NCI-H2107 (cell line): ENCODE measurements at places on chromosomes 3 and 15.

DNA sequence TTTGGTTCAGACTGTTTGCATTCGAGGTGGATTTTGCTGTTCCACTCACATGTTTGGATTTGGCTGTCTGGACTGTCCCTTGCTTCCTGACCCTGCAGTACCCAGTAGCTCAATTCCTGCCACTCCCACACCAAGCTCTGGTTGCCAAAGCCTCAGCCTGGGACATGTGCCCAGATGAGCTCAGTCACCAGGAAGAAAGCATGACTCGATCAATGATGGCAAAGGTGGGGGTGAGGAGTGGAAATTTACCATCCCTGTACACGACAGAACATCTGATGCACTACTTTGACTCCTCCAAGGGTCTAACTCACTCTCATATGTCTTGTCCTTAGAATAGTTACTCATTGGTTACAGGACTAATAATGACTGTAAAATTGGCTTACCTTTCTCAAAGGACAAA, 45.2 kb downstream of the ZNF385D start:
- DNase-seq, result no peak

DNA sequence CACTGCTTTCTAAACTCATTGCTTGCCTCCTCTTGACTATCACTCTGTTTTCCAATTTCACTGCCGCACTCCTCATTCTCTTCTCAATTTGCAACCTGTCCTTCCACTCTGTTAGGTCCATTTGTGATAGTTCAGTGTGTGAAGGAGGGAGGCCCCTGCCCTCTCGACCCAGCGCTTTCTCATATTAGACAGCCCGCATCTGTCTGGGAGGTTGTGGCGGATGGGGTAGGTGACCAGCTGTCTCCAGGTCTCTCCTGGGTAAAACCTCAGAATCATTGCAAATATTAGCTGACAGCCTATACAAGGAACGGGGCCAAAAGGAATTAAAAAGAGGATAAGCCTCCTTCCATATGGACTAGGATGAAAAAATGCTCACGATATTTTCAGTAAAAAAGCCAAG, 358.3 kb downstream of the SHQ1 start:
- DNase-seq, result no peak

DNA sequence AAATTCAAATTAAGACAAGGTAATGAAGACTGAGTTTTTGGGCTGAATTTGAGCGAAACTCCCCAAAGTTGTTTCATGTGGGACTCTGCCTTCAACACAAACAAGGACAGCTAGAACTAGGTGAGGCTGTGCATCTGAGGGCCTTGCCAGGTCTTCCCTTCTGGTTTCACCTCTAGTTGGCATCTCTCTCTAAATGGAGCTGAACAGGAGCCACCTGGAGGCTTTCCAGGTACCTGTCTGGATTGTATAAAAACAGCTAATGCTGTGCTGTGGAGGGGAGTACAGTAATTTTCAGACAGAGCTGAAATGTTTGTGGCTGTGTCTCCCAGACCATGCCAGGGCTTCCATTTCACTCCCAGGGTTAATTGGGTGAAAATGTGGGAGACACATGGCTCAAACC, 27.1 kb downstream of the TRIM71 start:
- DNase-seq, result no peak

GRCh38 chr3:159792070-159792469, 196.6 kb upstream of the IL12A start:
- DNase-seq, result no peak

- no peak for DNase-seq
Measured at GRCh38 chr3:171846597-171846996, 3.4 kb downstream of the TMEM212 start.

DNA sequence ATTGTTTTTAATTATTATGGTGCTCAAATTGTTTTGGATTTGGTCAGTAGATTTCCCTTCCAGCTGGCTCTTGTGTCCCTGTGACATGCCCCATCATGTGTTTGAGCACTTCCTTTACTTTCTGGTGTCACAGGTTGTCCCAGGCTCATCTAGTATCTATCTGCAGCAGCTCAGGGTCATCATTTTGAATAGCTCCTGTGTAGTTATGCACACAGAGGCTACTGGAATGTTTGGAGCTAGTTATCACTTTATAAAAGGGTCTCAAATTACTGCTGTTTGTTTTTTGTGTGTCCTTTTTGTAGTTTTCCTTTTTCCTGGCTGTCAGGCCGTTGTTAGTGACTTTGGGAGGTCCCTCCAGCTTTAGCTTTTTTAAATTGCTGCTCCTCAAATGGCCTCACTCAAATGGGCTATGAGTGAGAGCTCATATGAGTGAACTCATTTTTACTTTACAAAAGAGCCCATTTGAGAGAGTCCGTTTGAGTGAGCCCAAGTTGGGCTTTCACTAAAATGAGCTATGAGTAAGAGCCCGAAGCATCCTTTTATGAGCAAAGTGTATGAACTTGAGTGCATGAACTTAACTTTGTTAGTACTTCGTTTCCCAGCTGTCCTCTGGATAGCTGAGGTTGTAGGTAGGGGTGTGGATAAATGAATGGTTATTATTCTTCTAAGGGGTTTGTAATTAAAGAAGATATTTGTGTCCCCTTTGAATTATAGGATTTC, 43.8 kb downstream of the SQOR start:
- no peak for DNase-seq

DNA sequence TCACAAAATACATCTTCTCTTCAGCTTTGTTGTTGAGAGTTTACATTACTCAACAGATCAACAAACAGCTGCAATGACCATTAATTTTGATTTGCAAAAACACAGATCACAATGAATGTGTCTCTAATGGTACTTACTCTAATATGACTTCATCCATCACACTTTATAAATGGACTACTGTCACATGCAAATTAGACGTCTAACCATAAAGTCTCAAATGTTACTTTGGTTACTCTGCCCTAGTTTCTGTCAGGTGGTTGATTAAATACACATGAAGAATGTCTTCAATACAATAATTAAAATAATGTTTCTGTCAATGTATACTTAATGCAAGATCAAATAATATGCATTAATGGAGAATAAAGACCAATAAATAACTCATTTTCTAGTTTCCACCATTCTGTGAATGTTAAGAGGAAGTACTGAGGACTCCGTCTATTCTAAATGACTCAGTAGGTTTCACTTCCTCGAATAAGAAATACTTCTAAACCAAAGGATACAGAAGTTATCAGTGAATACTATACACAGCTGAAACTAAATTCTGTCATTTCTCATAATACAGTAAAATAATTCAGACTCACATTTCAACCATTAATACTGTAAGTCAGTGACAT, 145.8 kb downstream of the CBLB start:
- no peak for DNase-seq

DNA sequence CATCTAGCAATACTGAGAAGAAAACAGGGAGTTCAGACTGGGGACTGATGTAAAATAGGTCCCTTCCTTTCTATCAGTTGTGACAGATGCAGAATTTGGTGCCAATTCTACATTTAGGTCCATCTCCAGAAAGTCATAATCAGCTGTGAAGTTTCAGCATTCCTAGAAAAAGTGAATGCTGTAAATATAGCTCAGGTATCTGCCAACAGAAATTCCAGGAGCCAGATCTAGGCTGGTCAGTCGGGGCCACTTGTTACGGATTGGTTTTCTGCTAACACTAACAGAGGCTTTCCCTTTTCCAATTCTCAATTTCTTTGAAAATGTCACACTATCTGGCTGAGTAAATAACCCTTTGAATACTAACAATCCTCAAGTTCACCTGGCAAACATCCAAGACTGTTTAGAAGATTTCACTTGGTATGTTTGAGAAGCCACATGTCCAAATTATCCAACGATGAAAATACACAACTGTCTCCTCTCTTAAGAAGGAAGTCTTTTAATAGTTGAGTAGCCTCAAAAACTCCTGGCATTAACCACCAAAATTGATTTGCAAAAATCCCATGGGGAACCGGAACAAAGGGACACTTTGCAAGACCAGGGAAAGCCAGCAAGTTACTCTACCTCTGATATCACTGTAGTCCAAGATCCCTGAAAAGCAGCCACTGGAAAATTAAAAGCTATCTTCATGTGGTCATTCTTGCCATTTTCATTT, 222.3 kb downstream of the ZMAT3 start:
- peak; percentile 53 for DNase-seq

- DNase-seq, result no peak
Measured at GRCh38 chr15:28140062-28140461, 40.9 kb upstream of the OCA2 start.

DNA sequence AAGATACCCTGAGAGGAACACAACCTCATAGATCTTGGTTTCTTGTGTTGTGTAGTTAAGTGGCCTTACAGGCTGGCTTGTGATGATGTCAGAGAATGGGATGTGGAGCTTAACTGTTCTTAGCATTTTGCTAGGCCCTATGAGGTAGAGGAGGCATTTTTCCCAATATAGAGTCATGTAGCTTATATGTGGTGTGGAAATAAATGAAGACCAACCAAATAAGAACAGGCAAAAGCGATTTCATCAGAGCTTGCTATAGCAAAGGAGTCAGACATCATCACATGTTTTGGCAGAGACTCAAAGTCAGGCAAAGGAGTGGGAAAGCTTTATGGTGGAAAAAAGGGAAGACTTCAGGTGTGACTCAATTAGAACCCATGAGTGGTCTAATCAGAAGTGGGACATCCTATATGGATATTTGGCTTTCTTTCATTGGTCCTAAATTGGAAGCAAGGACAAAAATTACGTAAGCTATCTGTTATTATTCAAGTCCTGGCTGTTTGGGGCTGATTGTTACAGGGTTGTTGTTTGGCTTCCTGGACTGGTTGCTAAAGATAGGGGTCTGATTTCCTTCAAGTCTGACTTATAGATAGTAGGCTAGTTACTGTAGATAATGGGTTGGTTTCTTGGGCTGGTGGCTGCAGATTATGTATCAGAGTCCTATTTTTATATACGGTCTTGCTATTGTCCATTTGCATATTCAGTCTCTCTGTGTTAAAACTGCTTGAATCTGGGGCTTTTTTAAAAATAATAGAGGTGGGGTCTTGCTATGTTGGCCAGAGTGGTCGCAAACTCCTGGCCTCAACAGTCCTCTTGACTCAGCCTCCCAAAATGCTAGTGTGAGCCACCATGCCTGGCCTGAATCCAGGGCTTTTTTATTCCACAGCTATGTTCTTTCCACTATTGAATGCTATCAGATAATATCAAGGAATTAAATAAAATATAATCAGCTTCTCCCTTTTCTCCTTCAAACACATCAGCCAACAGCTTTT, 30.3 kb upstream of the SETD2 start:
- no peak for DNase-seq

- no peak for DNase-seq
Measured at GRCh38 chr3:117145677-117146076, 436.1 kb downstream of the TUSC7 start.

DNA sequence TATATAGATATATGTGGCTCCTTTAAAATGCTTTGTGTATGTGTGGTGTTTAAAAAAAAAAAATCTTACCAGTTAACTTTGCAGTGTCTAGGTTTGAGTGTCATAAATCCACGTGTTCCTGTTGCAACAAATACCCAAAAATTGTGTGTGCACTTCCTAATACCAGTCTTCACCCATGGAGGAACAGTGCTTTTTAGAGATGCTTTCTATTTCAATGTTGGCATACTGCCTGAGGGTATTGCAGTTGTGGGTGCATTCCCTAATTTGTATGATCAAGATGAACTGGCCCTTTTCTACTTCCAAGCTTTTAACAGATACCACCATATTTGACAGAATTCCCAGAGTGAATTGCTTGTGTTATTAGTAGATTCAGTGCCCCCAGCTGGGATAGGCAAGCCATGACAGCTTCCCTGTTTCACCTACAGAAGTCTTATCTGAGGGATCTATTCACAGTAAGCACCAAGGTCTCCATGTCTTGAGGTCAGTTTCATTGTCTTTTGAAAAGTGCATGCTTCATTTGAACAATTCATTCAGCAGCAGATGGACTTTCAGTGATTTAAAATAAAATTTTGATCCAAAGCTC, 68.9 kb upstream of the GOLGA6B start:
- DNase-seq, result no peak

- DNase-seq, result no peak
Measured at GRCh38 chr3:177658354-177658753, 461.1 kb upstream of the TBL1XR1 start.

- DNase-seq, result no peak
Measured at GRCh38 chr15:98745650-98746374, 97.5 kb downstream of the IGF1R start.

- DNase-seq, result no peak
Measured at GRCh38 chr15:49715211-49715610, 94.4 kb downstream of the DTWD1 start.

GRCh38 chr3:172908771-172909270, 158.3 kb downstream of the ECT2 start:
- no peak for DNase-seq

DNA sequence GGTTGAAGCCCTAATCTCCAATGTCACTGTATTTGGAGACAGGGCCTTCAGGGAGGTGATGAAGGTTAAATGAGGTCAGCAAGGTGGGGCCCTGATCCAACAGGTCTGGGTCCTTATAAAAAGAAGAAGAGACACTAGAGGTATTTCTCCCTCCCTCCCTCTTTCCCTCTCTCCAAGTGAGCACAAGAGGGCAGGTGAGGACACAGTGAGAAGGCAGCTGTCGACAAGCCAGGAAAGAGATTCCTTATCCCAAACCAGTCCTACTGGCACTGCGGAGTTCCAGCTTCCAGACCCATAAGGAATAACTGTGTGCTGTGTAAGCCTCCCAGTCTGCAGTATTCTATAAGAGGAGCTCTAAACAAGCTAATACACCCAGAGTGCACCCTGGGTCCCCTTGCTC, 134.7 kb downstream of the ADAMTS17 start:
- no peak for DNase-seq

- no peak for DNase-seq
Measured at GRCh38 chr3:172939651-172940293, 189.2 kb downstream of the ECT2 start.

DNA sequence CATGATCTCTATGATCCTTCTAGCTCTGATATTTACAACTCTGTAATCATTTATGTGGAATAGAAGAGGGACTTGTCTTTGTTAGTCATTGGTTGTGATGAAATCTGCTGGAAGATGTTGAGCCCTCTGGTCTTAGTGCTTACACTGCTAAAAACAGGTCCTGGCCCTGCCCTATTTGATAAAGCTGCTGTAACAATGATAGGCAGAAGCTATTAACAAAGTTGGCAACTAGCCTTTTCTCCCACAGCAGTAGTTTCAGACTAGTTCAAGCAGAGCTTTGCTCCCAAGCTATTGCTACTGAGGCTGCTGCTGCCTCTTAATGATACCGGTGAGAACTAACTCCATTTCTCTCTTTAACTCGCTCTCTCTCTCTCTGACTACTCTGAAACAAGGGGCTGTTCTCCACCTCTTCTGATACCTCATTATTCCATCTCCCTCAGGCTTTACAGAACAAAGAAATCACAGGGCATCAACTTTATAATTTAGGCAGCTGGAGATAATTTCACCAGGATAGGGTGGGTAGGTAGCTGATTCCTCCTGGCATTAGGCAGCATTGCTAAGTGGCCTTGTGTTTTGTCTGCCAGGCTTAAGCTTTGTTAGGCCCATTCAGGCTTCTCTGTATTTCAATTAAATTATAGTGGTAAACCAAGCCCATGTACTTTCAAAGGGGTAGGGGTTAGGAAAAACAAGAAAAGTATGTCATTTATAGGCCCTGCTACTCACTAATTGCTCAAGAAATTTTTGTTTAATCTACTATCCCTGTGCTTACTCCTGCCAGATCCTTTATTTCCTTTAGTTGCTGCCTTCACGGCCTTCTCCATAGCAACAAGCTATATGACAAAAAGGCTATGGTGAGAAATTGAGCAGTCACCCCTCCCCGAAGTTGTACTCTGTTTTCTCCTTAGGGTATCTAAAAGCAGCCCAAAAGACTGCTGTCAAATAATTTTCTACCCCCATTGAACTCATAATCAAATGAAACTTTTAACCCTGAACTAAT, 139.6 kb downstream of the RBPMS2 start:
- no peak for DNase-seq

GRCh38 chr15:35293353-35294130, 208.4 kb upstream of the NANOGP8 start:
- no peak for DNase-seq
